ENCODE measurements at places on chromosomes 6 and 20.
A peak's percentile ranks its signal among the peaks of the same experiment; 100 is the strongest.

DNA sequence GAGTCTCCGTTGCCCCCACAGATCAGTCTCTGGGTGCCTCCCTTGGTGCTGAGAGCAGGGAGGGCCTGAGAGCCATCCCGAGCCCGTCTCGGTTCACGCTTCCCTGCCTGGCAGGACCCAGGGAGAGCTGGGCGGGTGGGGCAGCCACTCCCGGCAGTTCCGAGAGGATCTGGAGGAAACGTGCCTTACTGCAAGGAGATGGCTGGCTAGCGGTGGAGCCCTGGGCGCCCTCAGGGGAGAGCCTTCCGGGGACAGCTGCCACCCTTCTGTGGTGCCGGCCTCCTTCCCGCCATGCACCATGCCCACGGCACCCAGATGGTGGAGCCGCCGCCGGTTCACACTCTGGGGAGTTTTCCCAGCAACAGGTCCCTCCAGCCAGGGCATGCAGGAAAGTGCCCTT, 45.8 kb upstream of the SLCO4A1 start:
- no peak for DNase-seq

DNA sequence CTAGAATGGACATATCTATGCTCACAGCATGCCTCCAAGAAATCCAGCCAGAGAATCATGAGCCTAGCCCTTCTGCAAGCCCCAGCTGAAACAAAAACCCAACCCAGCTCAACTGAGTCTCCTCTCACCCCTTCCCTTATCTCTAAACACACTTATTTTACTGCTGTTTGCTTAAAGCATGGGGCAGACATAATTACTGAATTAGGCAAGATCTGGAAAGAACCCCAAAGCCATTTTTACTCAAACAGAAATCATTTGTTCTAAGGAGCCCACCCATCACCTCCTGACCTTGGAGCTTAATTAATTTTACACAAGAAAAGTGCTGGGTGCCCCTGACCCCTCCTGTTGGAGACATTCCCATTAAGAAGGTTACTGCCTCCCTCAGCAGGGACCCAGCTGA, 291.6 kb downstream of the MAFB start:
- no peak for DNase-seq

DNA sequence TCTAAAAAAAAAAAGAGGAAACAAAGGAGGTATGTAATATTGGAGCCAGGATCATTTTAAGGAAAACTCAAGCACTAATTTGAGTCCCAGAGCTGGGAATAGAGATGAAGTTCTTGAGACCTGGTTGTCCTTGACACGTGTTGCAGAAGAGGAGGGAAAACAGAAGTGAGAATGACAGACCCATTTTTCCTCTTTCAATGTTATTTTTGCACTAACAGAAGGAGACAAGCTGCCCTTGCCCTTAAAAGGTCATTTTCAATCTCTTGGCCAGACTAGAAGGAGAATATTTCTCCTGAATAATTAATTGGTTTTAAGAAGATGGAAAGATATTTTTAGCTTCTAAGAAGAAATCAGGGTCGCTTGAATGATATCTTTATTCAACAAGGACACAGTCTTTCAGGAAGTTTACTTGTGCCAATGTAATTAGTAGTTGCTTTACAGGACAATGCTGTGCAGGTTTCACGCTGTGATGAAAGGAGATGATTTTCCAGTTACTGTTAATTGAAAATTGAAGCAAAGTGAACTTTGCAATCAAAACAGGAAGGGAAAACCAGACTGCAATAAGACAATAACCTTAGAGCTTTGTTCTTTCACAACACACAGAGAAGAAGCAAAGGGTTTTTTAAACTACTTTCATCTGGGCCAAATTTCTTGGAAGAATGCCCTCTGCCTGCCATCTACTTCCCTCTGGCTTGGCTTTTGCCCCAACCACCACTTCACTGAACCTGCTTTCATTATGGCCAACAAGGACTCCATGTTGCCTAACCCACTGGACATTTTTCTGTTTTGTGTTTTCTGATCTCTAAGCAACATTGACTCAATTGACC, 107.8 kb upstream of the SHLD1 start:
- DNase-seq, result peak; percentile 19

DNA sequence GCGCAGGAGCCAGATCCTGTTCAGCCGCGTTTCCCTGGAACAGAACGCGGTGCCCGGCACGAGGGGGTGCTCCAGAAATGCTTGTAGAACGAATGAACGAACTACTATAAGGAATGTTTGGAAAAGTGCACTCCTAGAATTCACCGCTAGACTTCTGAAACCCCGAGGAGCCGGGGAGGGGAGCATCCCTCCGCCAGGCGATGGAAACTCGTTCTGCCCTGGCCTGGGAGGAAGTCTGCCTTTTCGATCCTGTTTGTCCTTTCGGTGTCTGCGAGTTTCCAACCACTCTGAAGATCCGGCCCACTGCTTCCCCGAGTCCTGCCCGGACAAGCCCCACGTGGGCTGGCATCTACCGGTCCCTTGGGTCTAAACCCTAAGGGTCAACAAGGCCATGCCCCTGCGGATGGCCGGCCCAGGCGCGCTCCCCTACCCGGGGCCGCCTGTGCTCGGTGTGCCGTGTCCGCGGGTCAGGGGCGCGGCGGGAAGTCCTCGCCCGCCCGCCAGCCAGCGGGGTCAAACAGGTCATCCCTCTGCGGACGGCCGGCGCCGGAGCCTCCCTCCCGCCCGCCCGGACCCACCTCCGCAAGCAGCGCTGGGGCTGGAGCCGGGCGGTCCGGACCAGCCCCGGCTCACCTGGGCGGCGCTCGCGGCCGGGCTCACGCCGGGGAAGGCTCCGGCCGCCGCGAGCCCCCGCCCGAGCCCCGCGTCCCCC, 526 bp downstream of the SULF2 start:
- no peak for DNase-seq

- no peak for DNase-seq
Observed at GRCh38 chr6:43205849-43206248, 23.4 kb downstream of the DNPH1 start.

DNA sequence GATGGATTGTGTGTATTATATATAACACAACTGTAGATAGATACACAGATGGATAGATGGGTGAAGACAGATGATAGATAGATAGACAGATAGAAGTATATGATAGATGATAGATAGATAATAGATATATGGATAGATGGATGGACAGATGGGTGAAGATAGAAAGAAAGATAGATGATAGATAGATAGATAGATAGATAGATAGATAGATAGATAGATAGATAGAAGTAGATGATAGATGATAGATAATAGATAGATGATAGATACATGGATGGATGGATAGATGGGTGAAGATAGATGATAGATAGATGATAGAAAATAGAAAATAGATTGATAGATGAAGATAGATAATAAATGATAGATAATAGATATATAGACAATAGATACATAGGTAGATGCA, 83.3 kb downstream of the FOXF2 start:
- DNase-seq, result no peak

DNA sequence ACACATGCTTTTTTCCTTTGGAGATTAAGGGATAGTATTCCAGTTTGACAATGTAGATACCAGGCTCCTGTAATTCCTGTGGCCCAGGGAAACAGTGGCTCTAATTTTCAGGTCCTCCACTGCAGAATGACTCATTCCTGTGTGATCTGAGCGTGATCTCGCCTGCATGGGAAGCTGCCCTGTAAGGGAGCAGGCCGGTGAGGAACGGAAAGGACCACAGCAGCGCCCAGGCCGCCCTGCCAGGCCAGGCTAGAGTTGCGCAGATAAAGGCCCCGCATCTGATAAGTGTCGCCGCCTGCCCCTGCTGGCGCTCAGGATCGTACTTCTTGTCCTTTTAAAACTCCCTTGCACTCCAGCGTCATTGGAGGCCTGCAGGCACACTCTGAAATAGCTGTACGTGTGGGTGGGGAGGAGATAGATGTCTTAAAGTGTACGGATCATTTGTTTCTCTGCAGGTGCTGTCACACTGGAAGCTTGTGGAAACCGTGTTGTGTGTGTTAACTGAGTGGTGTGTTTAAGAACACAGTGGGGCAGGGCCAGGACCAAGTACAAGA, 60.7 kb downstream of the SYNJ2 start:
- no peak for DNase-seq

DNA sequence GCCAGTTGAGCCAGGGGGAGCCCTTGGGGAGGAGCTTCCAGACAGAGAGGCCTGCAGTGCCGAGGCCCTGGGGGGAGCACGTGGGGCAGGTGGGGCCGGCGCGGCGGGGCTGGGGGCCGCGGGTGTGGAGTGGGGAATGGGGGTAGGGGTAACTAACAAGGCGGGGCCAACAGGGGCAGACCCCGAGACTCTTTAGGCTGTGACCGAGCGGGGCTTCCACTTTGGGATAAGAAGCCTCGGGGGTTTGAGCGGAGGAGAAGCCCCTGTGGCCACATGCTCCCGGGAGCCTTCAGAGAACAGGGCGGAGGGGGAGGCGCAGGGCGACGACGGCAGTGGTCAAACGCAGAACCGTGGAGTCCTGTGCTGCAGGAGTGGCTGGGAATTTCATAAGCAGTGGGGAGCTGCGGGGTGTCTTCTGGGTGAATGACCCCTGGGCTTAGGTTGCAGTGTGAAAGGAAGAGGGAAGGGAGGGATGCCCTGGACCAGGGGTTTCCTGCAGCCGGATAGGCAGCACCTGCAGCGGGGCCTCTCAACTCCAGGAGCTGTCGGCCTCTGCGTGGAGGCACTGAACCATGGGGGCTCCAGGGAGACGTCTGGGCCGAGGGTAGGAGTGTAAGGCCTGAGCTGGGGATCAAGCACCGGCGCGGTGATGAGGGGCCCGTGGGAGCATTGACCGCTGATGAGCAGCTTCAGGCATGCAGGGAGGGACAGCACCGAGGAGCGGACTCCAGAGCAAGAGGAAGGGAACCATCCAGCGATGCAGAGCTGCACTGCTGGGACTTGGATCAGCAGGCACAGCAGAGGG, 121.0 kb downstream of the SYNDIG1 start:
- no peak for DNase-seq

DNA sequence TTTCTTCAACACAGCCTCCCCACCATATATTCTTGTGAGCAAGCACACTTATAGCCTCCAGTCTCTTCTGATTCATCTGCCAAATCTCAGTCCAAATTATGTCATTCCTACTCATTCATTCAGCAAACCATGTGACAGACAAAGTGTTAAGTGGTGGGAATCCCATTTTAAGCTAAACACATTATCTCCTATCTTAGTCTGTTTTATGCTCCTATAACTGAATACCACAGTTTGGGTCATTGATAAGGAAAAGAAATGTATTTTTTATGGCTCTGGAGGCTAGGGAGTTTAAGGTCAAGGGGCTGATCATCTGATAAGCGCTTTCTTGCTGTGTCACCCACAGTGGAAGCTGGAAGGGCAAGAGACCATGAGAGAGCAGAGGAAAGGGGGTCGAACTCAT, 23.9 kb upstream of the SMIM13 start:
- DNase-seq, result no peak

- DNase-seq, result peak; percentile 53
Observed at GRCh38 chr6:7086488-7086887, 21.3 kb upstream of the RREB1 start.

GRCh38 chr20:38559764-38560163, 21.2 kb upstream of the ADIG start:
- no peak for DNase-seq

DNA sequence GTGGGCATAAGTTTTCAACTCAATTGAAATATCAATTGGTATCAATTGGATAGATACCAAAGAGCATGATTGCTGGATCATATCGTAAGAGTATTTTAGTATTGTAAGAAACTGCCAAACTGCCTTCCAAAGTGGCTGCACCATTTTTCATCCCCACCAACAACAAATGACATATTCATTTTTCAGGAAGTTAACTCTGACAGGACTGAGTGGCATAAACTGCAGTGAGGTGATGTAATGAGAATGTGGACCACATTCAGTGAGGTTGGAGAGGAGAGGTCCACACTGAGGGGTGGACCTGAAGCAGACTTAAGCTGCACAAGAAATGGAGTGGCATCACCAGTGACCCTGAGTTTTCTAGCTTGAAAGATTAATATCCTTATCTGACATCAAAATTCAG, 11.6 kb upstream of the CALHM6 start:
- DNase-seq, result no peak

GRCh38 chr6:63565727-63566596, 6.3 kb upstream of the LOC128125822 start:
- no peak for DNase-seq

DNA sequence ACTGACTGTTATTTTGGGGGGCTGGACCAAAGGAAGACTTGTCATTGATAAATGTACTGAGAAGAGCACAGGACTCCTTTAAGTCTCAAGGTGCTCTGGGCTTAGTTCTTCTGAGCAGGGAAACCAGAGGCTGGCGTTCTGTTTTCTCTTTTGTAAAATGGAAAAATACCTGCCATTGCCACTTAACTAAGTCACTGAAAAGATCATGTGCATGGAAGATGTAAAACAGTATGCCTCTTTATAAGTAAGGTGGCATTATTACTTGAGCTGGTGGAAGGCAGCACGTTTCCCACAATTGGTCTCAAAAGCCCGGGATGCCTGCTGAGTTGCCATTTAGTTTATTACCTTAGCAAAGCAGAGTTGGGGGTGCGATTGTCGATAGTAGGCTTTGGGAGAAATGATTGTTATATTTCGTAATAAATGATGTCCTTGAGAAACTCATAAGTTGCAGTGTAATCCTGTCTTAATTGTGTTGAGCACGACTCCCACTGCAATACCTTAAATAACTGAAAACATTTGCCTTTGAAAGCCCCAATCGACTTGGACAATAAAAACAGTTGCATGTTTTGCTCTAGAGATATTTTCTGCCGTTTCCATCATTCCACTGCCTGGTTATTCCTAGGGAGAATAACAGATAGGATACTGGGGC, 3.6 kb downstream of the JARID2 start:
- DNase-seq, result no peak

DNA sequence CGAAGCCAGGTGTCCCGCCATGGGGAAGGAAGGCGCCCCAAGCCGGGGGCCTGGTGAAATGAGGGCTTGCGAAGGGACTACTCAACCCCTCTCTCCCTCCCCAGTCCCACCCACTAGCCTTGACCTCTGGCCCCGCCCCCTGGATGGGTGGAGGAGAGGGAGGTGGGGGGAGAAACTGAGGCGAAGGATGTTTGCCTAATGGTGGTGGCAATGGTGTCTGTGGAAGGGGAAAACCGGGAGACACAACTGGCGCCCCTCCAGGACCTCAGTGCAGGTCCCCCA, at the start of gene POU5F1:
TSS of gene POU5F1 (minus strand) at position 83 of the 282 bp plus-strand sequence. CDS start at position 21, 62 bp downstream.
- DNase-seq, result no peak

- DNase-seq, result no peak
Observed at GRCh38 chr6:147207351-147207750, 3.1 kb downstream of the STXBP5 start.
